ENCODE measurements at places on chromosomes 7 and 10.

- no peak for DNase-seq
Observed at GRCh38 chr7:156609010-156609877, 31.3 kb upstream of the RNF32 start.

GRCh38 chr10:52729271-52730104, 43.1 kb downstream of the MBL2 start:
- no peak for DNase-seq

GRCh38 chr10:35916791-35917190, 274.7 kb upstream of the FZD8 start:
- no peak for DNase-seq

GRCh38 chr10:5584895-5585516, 60.2 kb downstream of the CALML3 start:
- no peak for DNase-seq

DNA sequence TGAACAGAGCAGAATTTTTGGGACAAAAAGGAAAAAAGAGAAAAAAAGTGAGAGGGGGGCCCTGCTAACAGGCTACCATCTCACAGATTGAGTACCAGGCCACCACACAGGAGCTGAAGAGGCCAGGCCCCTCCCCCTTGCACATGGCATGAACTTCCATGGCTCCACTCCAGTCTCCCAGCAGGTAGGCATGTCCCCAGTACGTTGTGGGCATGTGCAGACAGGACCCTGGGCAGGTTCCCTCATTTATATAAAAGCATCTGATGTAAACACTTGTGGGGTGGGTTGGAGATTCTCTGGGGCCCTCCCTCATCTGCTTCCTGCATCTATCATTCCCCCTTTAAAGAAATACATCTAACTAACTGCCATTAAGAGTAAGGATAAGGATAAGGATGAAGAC, 45.0 kb upstream of the AKR1C1 start:
- DNase-seq: no peak

DNA sequence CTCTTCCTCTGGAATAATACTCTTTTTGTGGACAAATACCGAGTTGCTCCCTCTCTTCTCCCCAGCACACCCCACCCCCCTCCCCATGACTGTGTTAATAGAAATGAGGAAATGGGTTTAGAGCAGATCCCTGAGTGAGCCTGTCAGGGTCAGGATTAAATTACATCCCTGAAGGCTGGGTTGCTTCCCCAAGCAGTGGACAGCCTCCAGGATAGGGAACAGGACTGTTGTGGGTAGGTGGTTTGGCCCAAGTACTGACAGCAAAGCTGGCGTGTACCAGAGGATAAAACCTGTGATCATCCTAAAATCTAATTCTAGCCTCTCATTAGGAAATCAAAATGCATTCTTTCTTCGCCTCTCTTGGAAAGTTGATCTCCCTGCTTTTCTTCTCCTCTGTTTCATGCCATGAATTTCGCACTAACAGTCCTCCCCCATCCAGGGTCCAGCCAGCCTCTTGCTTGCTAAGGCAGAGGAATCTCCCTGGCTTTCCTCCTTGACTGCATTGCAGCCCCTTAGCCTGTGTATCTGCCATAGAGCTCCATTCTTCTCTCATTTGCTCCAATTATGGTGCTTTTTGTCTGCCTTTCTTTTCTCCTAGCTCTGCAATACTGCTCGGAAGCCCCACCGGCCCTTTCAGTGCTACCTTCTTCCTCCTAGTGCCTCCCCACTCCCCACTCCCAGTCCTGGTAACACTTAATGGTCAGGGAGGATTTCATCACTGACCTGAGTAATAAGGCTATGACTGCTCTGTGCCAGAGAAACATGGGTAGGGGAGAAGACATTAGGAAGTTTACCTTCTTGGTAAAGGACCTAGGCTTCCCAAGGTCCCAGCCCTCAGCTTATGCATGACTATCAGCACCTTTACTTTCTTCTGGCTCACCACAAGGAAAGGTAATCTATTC, 8.4 kb downstream of the LRRC4 start:
- DNase-seq: no peak

GRCh38 chr10:130428936-130429335, 292.7 kb downstream of the GLRX3 start:
- no peak for DNase-seq

DNA sequence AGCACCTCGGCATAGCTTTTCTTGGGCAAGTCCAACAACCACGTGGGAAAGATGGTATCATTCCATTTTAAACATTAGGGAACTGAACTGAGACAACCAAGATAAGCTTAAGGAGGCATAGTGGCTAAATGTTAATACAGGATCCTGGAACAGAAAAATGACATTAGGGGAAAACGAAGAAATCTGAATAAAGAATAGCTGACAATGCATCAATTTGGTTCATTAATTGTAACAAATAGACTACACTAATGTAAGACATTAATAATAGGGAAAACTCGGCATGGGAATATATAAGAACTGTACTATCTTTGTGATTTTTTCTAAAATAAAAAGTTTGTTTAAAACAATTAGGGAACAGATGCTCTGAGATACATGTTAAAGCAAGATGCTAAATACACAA, 165.4 kb downstream of the JAZF1 start:
- DNase-seq: no peak

- no peak for DNase-seq
Observed at GRCh38 chr7:34073676-34074075, 168.3 kb downstream of the BMPER start.

GRCh38 chr10:62136931-62137330, 131.7 kb downstream of the RTKN2 start:
- no peak for DNase-seq

GRCh38 chr7:113945018-113945938, 26.5 kb upstream of the PPP1R3A start:
- DNase-seq: no peak

DNA sequence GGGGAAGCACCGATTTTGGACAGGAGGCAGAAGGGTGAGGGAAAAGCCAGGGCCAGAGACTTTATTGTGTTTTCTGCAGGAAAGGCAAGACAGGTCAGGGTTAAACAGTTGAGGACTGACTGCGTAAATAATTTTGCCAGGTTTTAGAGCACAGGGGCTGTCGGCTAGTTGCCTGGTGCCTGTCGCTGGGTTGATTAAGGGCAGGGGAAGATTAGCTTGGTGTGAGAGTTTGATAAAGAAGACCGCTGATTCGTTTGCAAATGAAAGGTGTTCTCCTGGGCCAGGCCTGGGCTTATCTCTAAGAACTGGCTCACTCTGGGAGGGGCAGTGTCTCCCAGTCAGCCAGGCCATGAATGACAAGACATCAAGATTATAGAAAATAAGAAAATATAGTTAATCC, 75.6 kb downstream of the SLC37A3 start:
- no peak for DNase-seq

DNA sequence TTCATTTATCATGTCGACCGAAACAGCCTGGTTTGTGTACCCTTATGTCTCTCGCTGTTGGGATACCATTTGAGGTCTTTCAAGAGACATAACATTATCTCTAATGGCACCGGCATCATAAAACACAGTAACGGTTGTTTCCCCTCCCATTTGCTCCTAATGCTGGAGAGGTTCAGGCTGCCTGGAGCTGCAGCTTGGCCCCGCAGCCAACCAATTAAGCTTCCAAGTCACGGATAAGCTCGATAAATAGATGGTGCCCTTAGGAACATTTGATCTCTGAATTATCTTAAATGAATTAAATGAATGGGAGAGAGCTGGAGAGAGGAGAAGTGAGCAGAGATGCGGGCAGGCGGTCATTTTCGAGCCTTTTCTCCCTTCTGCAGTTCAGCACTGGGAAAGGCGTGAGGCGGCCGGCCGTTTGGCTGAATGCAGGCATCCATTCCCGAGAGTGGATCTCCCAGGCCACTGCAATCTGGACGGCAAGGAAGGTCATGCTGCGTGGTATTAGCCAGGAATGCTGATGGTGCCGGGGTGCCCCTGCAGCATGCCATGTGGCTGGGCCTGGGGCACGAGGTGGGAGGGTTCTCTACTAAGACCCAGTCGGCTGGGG, 12.6 kb downstream of the CPA4 start:
- DNase-seq: no peak

DNA sequence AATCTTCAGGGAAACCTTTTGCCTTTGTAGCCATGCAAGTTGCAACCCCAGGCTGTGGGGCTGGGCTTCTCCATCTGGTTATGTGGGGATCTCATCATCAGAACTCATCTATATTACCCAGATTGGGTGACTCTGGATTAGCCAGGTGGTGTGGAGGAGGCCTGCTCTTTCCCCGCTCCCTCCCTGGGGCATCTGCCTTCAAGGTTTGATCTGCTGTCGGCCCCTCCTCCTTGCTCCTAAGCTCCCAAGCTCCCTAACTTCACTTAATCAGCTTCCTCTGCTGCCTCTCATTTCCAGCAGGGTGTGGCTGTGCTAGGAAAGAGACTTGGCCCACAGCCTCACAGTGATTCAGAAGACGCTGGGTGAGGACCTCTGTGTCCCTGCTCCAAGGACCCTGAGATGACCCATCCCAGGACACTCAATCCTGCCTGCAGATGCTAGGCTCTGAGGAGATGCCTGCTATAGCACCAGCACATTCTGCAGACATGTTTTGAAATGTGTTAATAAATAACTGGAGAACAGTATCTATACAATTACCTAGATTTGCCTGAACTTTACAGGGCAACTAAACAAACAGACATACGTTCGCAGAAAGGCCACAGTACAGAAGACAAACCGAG, 392.1 kb upstream of the PODXL start:
- no peak for DNase-seq

DNA sequence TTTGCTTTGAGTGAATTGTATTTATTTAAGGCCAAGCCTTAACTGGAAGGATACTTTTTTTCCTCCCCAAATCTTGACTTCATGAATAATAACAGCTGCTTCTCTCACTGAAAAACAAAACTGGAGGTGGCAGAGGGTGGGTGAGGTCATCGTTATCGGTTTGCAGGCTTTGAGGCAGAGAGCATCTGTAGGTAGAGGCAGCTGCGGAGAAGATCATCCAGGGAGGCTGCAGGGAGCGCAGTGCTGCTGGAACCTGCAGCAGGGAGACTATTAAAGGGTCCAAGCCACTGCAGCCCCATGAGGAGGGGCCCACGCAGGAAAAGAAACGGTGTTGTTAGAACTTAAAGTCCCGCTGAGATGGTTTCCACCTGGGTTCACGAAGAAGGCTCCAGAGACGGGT, 112.1 kb upstream of the SDK1 start:
- no peak for DNase-seq

- DNase-seq: no peak
Observed at GRCh38 chr10:62817121-62817765, 1.1 kb upstream of the EGR2 start.

- no peak for DNase-seq
Observed at GRCh38 chr10:13331646-13332045, 16.4 kb downstream of the SEPHS1 start.

DNA sequence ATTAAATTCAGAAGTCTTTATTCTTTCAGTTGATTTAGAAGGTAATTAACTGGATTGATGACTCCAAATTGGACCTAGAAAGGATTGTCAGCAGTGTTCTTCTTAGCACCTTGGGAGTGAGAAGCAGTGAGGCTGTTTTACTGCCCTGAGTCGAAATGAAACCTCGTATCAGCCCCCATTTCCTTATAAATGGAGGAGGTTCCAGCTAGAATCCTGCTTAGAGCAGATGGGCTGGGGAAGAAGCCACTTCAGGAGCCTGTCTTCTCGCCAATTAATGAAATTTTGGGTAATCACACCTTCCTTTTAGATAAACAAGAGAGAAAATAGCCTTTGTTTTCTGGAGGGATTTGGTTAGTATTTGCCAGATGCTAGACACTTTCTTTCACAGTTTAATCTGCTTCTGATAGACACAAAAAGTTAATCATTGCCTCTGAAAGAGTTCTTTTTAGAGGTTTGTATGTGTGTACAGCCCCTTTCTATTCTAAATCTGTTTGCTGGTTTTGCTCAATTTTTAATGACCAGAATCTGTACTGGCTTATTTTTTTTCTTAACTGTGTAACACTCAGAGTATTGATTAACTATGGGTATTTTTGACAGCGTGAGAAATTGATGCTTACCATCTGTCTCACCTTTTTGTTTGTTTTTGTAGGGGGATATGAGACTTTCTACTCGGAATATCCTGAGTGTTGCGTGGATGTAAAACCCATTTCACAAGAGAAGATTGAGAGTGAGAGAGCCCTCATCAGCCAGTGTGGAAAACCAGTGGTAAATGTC, 4.6 kb downstream of the DUSP5 start:
- DNase-seq: no peak

DNA sequence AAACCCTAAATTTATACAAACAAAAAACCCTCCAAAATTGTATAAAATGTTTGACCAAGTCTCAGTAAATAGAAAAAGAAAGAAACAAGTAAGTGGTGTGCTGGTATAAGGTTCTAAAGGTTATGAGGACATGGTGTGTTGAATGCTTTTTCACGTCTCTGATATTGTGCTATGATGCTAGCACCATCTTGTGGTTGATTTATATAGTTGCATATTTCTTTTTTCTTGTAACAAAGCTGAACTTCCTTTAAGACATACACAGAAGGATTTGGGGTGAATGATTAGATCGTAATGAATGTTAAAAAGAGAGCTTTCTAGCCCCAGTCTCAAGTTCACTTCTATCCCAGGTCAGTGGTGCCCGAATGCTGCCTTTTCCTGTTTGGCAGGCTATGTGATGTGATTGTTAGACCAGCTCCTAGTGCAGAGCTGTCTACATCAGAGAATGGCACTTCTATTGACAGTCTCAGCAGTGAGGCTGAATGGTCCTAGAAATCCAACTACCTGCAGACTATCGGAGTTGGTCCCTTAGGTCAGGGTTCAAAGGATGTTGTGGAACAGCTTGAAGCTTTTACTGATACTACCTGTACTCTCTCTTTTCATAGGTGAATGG, 25.0 kb downstream of the VTI1A start:
- peak; percentile 55 for DNase-seq

GRCh38 chr7:151082141-151083070, 887 bp downstream of the TMUB1 start:
- no peak for DNase-seq

DNA sequence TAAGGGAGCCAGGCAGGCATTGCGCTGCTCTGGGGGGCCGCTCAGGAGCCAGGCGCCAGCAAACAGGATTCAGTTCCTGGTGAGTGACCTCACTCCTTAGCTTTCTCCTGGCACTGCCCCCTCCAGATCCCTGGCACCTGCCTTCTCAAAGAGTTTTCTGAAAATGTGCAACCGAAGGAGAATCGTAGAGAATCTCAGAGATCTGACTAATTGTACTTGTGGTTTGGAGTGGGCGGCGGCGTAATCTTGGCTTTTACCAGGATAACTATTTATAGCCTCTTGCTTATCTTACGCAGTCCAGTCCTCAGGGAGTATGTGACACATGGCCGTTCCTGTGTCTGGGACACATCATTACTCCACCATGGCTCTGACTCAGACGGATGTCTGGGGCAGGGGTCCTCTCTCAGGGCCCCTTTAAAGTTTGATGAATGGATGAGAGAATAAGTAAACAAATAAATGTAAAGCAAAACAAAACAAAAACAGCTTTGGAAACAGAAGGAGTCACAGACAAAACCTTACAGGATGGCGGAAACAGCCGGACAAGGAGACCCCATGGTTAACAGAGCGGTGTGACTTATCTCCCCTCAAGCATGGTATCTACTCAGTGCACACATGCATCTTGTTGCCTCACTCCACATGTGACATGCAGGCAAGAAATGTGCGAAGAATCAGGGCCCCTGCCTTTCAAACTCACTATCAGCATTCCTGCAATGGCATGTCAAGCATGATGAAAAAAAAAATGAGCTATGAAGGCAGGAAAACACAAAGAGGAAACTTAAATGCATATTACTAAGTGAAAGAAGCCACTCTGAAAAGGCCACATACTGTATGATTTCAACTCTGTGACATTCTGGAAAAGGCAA, 99.7 kb downstream of the TNS3 start:
- no peak for DNase-seq

Measured in H1 (cell line).